Neural crest cell (in vitro differentiated cells): ENCODE measurements at places on chromosomes 4 and X.

DNA sequence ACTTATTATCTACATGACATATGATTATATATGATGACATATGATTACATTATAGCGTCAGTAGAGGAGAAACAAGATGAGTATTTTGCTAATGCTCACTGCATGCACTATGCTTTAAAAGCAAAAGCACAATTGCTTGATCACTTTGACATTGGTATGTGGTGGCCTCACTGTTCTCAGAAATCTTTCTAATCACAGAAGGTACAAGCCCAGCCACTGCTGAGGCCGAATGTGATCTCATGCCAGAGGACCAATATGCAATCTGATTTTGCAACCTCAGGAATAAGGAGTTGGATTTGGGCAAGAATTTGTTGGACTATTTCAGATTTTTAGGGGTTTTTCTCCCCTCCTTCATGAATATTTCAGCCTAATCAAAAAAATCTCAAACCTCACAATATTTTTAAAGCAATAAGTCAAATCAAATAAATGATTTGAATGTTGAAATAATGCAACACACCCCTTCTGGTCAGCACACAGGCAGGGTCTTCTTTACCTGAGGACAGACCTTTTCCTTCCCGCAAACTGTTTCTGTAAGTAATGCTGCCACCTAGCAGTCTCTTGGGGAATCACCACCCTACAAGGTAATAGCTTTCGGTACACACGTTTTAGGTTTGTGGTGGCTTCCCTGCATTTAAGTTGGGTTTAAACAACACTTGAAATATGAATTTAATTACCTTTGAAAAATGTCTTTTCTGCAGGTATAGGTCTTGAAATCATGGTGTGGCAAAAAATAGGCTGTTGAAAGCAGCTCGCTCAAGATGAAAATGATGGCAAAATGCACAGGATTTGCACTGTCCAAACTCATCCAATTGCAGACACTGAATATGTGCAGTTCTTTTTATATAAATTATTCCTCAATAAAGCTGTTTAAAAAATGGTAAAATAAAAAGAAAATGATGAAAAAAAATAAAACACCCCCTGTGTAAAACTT is 4.8 kb upstream of the CXCL13 start:
- no peak for DNase-seq

DNA sequence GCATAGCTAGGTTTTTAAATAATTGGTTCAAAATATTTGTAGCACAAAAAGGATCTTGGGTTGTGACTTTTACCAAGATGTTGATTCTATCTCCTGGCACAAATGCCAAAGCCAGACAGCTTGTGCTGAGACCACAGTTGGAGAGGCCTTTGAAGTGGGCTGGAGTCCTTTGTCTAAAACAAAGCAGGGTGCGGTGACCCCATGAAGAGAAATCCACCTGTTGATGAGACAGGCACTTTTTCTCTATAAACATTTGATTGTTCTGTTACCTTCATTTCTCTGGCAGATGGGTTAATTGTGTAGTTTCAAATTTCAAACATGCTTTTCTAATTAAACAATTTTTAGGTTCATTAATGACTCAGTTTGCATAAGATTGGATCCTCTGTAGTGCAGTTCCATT is 56.7 kb downstream of the STOX2 start:
- DNase-seq: no peak

DNA sequence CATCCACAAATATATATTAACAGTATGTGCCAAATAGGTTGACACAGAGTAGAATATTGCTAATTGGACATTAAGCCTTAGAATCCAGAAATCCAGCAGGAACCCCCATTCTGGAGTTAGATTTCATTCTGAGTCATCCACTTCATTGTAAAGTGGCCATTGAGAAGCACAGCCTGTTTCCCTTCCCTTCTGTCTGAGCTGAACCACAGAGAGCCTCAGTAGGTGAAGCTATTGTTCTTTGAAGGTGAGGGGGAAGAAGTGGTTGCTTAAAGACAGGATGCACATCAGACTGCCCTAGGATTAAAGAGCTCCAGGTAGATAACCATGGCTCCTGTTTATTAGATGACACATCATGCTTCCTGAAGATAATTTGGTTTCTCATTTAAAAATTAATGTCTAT is 30.6 kb upstream of the MCF2 start:
- DNase-seq: no peak

DNA sequence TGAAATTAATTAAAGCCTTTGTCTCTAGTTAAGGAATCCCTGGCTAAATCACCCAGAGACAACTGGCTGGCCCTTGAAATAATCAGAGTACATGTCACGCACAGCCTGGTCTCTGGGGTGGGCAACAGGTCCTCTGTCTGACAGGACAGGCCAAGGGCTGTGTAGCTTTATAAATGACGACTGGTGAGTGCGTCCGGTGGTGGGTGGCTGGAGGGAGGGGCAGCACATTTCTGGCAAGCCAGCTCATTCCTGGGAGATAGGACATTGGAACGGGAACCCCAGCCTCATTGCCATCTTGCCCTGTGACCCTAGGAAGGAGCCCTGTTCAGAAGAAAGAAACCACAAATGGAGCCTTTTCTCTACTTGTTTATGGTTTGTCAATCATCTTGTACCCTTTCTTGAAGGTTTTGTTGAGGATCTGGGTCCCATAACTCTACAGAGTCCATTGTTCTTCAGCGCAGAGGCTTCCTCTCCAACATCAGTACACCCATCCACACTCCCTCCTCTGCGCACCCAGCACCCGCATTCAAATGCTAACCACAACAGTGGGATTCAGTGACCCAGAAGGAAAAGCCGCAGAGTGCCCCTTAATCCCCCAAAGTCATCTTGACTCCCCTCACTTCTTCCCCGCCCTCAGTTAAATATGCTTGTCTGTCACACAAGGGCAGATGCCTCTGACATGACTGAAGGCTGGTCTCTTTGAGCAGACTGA is 368.1 kb downstream of the UNC5C start:
- DNase-seq: peak; percentile 39

DNA sequence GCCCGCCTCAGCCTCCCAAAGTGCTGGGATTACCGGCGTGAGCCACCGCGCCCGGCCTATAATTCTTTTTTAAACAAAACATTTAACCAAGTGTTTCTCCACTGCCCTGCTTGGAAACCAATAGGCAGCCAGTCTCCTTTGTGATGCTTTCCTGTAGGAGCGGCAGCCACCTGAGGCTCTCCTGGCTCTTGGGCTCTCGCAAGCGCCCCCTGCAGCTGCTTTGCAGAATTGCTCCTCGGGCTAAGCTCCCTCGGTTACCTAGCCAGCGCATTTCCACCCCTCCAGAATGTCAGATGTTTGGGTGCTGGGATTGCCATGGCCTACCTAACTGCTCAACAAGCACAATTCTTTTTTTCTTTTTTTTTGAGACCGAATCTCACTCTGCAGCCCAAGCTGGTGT is 7.7 kb downstream of the S100P start:
- DNase-seq: no peak

GRCh38 chr4:53917729-53918128 is 146.7 kb downstream of the CHIC2 start:
- no peak for DNase-seq

DNA sequence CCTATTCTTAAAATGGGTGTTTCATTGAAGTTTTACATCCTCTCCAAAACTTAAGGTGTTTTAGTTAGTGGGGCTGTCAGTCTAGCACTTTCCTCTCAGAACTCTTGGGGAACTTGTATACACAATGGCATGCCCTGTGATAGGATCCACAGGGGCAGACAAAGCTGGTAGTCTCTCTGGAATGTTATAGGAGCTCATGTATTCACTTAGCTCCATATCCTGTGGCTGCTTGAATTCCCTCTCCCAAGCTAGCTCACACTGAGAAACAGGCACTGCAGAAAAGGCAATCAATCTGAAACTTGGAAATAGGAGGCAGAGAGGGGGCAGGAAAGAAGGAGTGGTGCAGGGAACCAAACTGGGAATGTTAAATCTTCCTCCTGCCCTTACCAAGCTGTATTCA is 26.3 kb upstream of the ARMCX2 start:
- DNase-seq: no peak

DNA sequence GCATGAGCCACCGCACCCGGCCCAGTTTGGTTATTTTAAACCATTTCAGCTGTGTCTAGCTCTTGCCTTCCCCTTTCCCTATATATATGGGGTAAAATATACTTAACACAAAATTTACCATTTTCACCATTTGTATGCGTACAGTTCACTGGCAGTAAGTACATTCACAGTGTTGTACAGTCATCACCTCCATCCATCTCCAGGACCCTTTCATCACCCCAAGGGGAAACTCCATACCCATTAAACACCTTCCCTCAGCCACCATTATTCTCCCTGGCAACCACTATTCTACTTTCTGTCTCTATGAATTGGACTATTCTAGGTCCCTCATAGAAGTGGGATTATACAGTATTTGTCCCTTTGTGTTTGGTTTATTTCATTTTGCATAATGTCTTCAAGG is 106.4 kb downstream of the TMEM131L start:
- no peak for DNase-seq

- DNase-seq: no peak
These were observed 263.1 kb downstream of the SPRY1 start for GRCh38 chr4:123659730-123660129.

DNA sequence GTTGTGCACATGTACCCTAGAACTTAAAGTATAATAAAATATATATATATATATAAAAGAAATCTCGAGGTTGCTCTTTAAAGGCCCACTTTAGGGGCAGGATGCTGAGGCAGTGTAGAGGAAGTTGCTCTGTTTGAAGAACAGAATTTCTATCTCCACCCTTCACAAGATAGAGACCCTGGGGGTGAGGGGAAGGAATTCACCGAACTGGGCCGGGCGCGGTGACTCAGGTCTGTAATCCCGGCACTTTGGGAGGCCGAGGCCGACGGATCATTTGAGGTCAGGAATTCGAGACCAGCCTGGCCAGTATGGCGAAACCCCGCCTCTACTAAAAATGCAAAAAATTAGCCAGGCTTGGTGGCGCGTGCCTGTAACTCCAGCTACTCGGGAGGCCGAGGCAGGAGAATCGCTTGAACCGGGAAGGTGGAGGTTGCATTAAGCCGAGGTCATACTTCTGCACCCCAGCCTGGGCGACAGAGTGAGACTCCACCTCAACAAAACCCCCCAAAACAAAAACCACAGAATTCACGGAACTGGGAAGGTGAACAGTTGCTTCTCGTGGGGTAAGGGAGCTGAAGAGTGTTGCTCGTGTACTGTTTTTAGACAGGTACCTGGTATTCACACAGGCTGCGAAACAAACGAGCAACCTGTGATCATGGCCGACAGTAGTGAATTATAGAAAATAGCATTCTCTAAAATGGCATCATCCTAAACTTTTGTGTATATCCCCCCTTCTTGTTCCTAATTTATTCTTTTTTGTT is 6.2 kb downstream of the PLAC8 start:
- DNase-seq: no peak

GRCh38 chrX:101191217-101191750 is 28.3 kb upstream of the DRP2 start:
- DNase-seq: peak; percentile 34

GRCh38 chrX:136780763-136781162 is at the start of gene ARHGEF6:
Gene ARHGEF6, minus strand, starts transcription at chrX:136780932. Its CDS starts 50 bp downstream, at chrX:136780882.
- no peak for DNase-seq

DNA sequence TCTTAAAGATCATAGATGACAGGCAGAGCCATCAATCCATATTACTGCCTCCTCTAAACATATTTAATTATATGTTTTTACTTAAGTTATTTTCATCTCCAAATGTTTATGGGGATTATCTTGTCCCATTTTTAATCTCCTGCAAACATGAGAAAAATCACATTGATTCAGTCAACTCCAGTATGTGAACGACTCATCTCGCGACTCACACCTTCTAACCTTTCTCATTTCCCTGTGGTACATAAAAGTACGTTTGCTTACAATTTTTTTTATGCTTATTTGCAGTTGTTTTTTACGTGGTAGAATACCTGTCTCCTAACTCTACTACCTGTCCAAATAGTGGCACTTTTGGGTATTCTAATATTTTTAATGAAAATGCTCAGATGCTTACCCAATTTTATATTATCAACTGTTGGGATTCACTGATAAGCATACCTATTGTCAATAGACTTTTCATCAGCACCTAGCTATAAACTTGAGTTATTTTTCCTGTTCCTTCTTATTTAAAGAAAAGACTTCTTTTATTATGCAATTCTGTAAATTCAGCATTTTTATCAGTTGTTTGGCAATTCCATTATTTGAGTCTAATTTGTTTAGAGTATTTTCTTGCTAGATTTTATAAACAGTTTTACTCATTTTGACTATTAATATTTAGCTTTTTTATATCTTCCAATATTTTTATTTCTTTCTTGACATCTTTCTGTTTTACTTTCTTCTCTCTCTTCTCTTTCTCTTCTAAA is 276.6 kb downstream of the ANK2 start:
- DNase-seq: no peak

- DNase-seq: no peak
These were observed 23.4 kb upstream of the RHOH start for GRCh38 chr4:40173470-40173875.

GRCh38 chrX:95332530-95332929 is 1352.1 kb upstream of the DIAPH2 start:
- no peak for DNase-seq

DNA sequence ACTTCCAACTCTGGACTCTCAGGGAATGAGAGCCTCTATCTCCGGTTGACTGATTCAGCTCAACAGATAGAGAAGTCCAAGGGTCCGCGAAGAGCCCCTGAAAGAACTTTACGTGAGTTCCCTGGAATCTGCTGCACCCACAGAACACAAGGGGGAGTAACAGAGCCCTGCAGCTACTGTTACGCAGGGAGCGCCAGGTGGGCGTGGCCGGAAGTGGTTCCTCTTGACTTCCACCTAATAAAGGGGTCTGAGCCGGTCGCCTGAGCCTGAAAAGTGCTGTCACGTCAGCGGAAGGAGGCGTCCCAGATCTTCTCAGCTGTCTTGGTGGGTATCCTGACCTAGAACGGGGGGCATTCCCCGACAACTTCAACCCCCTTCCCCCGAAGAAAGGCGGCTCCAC is at the start of gene MAGEB6:
Gene MAGEB6, plus strand, starts transcription at position 237 of the 400 bp plus-strand sequence. CDS start 1,407 bp downstream, outside the sequence.
- no peak for DNase-seq

- DNase-seq: no peak
These were observed 70.5 kb downstream of the HPGD start for GRCh38 chr4:174451718-174452296.

- DNase-seq: no peak
These were observed 18.8 kb upstream of the CHRNA9 start for GRCh38 chr4:40316333-40316781.

DNA sequence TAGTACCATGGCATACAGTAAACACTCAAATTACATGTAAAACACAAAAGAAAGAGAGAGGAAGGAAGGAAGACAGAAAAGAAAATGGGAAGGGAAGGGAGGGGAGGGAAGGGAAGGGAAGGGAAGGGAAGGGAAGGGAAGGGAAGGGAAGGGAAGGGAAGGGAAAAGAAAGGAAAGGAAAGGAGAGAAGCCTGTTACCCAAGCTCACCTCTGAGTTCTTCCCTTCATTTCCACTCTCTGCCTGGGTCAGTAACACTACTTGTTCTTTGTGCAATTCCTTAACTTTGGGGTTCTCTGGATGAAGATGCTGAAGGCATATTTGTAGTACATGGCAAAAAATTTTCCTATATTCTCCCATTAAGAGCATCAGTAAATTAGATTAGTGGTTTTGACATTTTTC is 241.0 kb downstream of the RAB28 start:
- DNase-seq: no peak

- DNase-seq: peak; percentile 68
These were observed 9.4 kb upstream of the MMAA start for GRCh38 chr4:145609481-145610427.
